ENCODE measurements at places on chromosomes 6 and 20.

GRCh38 chr6:138468320-138469015, 30.8 kb downstream of the NHSL1 start:
- DNase-seq, result no peak

- DNase-seq, result no peak
Measured at GRCh38 chr6:167404385-167405049, 79.6 kb downstream of the TTLL2 start.

- DNase-seq, result no peak
Measured at GRCh38 chr20:49045440-49046086, 549 bp upstream of the CSE1L start.

GRCh38 chr6:73580247-73581149, 59.7 kb upstream of the EEF1A1 start:
- DNase-seq, result no peak

DNA sequence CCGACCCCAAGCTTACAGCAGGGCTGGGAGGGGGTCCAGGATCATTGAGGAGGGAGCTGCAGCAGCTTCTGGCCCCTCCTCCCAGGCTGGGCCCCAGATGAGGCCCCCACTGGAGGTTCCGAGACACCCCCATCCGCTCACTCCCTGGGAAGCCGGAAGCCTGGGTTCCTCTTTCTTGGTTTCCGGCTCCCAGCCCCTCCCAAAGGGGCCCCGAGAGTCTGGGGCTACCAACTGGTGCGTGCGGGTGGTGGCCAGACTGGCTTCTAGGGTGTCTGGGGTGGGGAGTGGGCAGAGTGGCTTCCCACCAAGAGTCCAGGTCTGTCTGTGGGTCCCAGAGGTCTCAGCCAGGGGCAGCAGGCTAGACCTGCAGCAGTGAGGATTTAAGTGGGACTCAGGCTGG, 2.2 kb downstream of the RGS19 start:
- no peak for DNase-seq

GRCh38 chr6:39887692-39888450, 46.4 kb downstream of the MOCS1 start:
- DNase-seq, result no peak

DNA sequence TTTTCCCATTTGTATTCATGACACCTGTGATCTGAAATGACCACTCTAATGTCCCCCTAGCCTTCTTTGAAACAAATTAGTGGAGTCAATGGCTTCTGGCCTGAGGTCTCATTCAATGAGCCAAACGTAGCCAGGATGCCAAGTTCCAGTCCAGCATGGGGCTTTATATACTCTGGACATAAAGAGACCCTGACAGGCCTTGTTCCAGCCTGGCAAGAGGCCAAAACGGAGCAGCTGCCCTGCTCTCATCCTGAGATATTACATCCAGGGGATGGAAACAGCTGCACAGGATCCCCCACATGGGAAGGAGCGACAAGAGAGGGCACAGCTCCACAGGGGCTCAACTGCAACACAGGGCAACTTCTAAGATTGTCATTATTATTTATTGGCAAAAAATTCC, 437.8 kb downstream of the CDH26 start:
- DNase-seq, result no peak

- DNase-seq, result no peak
Measured at GRCh38 chr6:163398115-163398514, 16.4 kb upstream of the QKI start.

DNA sequence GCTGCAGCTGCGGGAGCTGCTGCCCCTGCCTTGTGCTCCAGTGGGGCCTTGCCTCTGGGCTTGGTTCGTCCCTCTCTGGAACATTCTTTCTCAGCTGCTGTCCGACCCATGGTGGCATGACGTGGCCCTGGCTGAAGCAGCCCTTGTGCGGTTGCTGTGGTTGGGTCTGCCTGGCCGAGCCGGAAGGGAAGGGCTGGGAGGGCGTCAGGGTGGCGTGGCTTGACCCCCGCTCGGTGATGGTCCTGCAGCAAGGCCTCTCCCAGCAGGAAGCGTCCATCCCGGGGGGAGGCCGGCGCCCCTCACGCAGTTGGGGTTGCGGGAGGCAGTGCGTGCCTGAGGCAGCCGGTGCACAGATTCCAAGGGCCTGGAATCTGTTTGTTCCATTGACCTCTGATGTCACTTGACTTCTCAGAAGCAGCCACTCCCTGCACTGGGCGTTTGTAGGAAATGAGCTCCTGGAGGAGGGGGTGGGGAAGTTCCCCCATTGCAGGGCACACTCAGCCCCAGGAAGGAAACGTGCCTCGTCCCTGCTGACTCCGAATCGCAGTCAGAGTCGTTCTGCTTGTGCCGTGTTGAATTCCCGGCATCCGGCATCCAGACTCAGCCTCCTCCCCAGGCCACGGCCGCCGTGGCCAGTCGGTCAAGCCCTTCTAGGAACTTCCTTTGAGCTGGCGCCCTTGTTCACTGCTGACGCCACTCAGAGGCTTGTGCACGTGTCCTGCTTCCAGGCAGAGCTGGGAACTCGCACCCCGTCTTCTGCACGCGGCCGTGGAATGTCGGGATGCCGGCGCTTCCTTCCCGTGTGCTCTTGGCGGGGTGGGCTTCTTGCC, 9.7 kb upstream of the TNFRSF6B start:
- no peak for DNase-seq

- DNase-seq, result no peak
Measured at GRCh38 chr20:43700627-43701026, 26.2 kb downstream of the GTSF1L start.

DNA sequence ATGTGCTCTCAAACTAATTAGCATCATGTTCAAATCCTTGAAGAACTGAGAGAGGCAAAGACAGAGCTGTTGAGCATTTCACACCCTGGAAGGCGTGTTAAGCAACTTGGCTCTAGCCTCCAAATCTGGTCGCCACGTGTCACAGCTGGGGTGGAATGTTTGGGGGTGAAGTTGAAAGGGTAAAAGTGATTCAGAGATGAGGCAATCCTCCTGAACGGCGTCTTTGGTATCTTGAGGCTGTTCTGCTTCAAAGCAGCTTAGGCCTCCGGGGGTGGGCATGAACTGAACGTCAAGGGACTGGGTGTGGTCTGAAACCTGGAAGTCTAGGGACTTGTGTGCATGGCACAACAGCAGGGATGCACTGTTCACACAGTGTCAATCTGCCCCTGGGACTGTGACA, 62.3 kb downstream of the TRAM2 start:
- no peak for DNase-seq

GRCh38 chr20:62724692-62725595, 16.3 kb downstream of the NTSR1 start:
- no peak for DNase-seq

GRCh38 chr6:140009286-140009685, 634.8 kb upstream of the CITED2 start:
- peak; percentile 78 for DNase-seq

- DNase-seq, result no peak
Measured at GRCh38 chr6:47278545-47278944, 31.2 kb downstream of the TNFRSF21 start.

- no peak for DNase-seq
Measured at GRCh38 chr6:157514659-157515496, 133.9 kb downstream of the ZDHHC14 start.

- no peak for DNase-seq
Measured at GRCh38 chr6:25232479-25232878, 46.7 kb upstream of the CARMIL1 start.

- DNase-seq, result no peak
Measured at GRCh38 chr6:101482606-101483005, 89.1 kb downstream of the GRIK2 start.

GRCh38 chr6:73045609-73046008, 179.7 kb downstream of the KHDC1L start:
- DNase-seq, result no peak

GRCh38 chr20:59392736-59393135, 92.3 kb downstream of the EDN3 start:
- no peak for DNase-seq

GRCh38 chr6:115524821-115525220, 535.9 kb downstream of the FRK start:
- no peak for DNase-seq

GRCh38 chr6:69985180-69985579, 118.8 kb downstream of the COL19A1 start:
- DNase-seq, result no peak

DNA sequence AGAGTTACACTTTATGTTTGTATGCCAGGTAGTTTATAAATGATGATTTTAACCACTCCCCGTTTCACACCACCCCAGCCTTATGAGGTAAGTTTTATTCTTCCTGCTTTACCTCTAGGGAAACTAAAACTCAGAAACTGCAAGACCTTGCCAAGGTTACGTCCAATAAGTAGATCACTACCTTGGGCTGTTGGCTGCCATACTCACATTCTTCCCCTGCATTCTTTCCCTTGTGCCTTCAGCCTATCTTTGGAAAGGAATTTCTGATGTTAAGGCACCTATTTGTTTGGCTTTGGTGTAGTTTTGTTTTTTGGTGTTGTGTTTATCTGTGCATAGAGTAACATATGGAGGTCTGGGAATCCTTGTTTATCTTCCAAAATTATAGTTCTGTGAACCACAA, 122.1 kb downstream of the UST start:
- no peak for DNase-seq

GRCh38 chr6:113466526-113466925, 390.6 kb upstream of the MARCKS start:
- peak; percentile 88 for DNase-seq

DNA sequence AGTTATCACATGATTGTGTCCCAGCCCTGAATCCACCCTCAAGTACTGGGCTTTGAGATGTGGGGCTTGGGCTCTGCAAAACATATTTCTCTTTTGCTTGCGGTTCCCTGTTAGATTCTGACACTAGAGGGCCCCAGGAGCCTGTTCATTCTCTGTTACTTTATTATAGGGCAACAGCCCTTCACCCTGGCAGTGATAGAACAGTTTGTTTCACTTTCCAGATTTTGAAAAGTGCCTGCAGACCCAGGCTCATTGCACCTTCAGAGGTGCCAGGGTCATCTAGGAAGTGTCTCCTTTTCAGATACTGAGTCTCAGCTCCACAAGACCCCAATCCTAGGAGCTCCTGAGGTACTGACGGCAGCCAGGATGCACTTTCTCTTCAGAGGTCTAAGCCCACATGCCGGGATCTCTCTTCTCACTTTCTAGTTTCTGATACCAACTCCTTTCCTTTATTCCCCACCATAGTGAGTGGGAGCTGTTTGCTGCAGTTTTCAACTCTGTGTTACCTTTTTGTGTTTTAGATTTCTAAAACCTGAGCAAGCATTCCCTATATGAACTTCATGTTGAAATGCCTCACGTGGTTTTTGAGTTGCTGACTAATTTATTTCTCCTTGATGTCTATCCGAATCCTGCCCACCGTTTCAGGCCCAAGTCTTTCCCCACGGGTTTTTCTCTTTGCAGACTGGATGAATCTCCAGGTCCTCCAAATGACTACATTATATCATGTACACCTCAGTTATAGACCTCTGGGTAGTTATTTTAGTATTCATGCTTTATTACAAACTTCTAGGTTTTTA, 10.9 kb downstream of the ABT1 start:
- no peak for DNase-seq

DNA sequence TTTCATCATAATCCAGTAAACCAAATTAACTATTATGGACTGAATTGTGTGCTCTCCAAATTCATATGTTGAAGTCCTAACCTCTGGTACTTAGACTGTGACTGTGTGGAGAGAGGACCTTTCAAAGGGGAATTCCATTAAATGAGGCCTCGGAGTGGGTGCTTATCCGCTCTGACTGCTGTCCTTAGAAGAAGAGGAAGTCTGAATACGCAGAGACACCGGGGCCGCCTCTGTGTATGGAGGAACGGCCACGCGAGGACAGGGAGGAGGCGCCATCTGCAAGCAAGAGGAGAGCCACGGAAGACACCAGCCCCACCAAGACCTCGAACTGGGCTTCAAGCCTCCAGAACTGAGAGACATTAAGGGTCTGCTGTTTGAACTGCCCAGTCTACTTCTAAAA, 35.6 kb upstream of the RPS6KA2 start:
- DNase-seq, result no peak

DNA sequence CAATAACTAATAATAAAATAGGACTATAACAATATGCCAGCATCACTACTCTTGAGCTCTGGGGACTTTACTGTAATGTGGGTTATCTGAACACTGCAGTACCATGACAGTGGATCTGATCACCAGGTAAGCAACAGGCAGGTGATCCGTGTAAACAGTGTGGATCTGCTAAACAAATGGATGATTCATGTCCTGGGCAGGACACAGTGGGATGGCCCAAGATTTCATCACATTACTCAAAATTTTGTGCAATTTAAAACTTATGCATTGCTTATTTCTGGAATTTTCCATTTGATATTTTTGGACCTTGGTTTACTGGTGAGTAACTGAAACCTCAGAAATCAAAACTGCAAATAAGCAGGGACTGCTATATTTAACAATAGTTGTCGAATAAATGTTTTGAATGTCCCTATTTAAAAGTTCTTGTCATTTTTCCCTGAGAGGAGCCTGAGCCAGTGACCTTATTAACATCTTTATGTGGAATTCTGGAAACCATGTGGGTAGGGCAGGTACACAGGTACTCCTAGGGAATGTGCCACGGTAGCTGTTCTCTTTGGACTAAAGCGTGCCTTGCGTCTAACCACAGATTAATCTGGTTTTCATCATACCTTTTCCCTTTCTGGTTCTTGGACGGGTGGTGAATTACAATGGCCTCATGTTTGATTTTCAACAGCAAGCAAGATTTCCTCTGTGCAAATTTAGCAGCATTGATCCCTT, 214.5 kb upstream of the SASH1 start:
- DNase-seq, result no peak

DNA sequence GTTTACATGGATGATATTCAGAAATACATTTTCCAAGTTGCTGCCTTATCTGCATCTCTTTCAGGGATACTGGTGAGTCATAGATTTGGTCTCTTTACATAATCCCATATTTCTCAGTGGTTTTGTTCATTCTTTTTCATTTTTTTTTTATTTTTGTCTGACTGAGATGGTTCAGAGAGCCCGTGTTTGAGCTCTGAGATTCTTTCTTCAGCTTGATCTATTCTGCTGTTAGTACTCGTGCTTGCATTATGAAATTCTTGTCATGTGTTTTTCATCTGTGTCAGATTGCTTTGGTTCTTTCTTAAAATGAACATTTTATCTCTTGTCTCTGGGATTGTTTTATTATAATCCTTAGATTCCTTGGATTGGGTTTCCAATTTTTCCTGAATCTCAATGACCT, 317.3 kb downstream of the DOK5 start:
- no peak for DNase-seq

GRCh38 chr20:60361761-60362395, 403.7 kb downstream of the CDH26 start:
- no peak for DNase-seq

DNA sequence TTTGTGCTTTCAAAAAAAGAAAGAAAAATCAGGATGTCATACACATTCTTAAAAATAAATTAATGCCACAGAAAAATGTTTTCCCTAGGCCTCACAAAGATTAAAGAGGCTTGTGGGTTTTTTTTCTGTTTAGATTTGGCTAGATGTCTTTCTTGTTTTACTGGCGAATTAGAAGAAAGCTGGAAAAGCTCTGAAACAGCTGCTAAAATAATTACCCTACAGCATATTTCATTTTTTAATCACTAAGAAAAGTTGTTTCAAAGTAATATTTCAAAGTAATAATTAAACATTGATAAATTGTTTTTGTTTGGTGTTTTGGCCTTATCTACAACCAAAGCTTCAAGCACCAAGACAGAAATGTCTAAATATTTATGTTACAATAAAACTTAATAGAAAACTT, 3.7 kb upstream of the ENPP1 start:
- DNase-seq, result no peak

Data from LNCaP clone FGC (cell line).